T-cell (primary cell): ENCODE measurements at places on chromosomes 6 and 20.

DNA sequence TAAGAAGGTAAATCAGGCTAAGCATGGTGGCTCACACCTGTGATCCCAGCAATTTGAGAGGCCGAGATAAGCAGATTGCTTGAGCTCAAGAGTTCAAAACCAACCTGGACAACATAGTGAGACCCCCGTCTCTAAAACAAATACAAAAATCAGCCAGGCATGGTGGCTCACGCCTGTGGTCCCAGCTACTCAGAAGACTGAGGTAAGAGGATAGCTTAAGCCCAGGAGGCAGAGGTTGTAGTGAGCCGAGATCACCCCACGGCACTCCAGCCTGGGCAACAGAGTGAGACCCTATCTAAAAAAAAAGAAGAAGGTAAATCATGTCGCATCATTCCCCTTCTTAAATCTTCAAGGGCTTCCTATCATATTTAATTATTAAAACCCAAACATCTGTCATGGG is 39.0 kb upstream of the PRND start:
- DNase-seq: no peak

GRCh38 chr6:107941627-107942026 is 16.4 kb downstream of the SEC63 start:
- no peak for DNase-seq

- no peak for DNase-seq
Measured at GRCh38 chr6:118319416-118319815, 228.7 kb upstream of the PLN start.

DNA sequence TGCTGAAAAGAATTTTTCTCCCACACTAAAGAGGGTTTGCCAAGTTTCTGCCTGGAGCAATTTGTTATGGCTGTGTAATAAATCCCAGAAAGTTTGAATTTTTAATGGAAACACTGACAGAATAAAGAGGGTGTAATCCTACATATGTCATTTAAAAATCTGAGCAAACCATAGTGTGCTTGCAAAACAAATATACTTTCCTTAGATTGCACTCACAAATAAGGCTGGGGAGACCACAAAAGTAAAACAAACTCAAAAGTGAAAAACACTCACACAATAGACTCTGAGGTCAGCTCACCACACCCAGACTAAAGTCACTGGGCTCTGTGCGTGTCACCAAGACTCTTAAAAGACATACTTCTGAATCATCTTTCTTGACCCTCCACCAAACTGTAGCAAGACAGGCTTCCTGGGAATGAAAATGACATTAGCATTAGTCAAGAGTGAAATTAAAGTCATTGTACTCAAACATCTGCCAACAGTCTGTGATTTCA is 4.8 kb upstream of the ATXN1 start:
- DNase-seq: no peak

DNA sequence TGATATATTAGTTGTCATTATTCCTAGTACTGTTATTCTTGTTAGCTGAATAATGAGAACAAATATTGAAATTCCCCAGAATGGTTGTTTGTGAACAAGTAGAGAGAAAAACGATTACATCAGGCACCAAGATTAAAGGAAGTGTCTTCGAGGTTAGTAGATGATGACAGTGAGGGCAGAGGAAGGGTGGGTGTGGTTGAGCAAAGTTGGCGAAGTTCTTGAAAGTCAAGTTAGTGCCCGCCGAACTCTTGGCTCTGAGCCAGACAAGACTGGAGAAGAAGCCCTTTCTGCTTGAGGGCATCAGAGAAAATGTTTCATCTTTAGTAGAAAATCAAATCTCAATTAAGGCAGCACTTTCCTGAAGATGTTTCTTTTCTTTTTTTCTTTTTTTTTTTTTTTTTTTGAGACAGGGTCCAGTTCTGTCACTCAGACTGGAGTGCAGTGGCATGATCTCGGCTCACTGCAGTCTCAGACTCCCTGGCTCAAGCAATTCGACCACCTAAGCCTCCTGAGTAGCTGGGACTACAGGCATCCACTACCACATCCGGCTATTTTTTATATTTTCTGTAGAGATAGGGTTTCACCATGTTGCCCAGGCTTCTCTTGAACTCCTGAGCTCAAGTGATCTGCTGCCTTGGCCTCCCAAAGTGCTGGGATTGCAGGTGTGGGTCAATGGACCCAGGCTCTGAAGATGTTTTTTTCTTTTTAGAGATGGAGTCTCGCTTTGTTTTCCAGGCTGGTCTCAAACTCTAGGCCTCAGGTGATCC is 77.1 kb downstream of the SGK1 start:
- peak; percentile 92 for DNase-seq

DNA sequence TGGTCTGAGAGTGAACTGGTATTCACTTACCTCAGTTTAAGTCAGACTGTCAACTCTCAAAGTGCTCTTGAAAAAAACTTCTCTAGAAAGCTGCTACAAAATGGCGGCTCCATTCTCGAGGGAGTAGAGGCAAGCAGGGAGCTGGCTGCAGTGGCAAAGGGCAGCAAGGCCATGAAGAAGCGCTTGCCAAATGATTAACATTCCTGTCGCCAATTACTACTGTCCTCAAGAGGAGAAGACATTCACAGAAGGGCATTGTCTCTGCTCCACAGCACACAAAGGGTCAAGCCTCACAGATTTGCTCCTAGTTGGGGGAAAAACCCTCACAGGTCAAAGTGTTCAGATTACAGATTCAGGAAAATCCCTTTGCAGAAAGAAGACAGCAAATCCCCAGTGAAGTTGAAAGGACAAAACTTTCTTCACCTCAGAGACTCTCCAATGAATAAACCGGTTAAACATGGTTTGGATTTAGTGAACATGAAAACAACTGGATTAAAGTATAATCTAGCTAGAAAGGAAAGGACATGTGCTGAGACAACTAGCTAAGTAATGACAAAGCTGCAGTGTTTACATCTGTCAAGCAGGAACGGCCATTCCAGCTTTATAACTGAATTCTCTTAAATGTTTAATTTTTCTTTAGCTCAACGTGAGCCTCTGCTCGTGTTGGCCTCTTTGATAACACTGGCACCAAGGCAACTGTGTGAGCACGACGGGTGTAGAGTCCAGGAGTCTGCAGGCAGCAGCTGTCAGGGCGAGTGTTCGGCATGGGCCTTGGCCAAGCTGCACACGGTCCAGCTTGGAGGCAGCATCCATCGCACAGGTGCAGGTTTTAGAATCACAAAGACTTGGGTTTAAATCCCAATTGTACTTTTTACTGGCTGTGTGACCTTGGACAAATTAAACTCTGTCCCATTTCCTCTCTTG is 37.6 kb downstream of the NR2E1 start:
- DNase-seq: no peak

- DNase-seq: no peak
Measured at GRCh38 chr6:74287932-74288331, 591.9 kb downstream of the CD109 start.

- DNase-seq: no peak
Measured at GRCh38 chr6:62613928-62614327, 327.9 kb upstream of the KHDRBS2 start.

GRCh38 chr20:39318911-39319310 is 356.8 kb downstream of the DHX35 start:
- no peak for DNase-seq

- no peak for DNase-seq
Measured at GRCh38 chr6:67112120-67112519, 1405.1 kb upstream of the EYS start.

DNA sequence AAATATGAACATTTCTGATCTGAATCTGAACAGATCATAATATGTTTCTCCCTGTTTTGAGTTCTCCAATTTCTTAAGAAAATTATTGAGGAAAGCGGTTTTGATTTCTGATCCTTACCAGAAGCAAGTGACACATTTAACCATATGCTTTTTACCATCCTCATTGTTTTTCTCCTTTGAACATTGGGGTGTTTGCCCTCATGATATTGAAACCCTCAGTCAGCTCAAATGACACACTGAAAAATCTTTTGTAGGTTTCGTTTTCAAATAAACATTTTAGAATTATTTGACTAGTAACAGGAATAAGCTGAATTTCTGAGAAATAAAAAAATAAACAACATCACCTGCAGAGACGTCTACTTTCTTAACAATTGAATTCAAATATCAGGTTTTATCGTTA is 252.1 kb downstream of the DOK5 start:
- no peak for DNase-seq

- DNase-seq: no peak
Measured at GRCh38 chr20:5535125-5535756, 215.0 kb upstream of the SHLD1 start.

- DNase-seq: no peak
Measured at GRCh38 chr6:149913085-149913484, 9.8 kb downstream of the RAET1G start.

DNA sequence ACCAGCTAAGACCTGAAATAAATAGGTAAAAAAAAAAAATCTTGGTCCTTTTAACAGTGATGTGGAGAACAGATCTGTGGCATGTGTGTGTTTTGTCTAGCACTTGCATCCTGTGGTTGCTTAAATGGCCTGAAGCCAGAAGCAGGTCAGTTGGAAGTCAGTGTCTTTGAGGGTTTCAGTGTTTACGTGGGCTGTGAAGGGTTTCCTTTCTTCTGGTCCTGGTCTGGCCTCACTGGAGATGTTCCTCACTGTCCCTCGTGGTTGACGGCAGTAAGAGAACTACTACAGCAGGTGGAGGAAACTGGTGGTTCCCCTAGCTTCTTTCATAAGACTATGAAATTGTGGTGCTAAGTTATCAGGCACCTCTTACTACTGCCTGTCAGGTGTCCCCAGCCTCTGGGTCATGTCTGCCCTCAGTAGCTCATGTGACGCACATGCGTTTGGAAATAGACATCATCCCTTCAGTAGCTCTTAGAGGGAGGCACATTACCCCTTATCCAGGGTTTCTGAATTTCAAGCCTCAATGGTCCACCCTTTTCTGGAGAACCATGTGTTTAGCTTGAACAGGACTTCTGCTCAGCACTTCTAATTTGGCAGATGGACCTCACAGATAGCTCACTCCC is 59.4 kb upstream of the SCP2D1 start:
- DNase-seq: no peak

DNA sequence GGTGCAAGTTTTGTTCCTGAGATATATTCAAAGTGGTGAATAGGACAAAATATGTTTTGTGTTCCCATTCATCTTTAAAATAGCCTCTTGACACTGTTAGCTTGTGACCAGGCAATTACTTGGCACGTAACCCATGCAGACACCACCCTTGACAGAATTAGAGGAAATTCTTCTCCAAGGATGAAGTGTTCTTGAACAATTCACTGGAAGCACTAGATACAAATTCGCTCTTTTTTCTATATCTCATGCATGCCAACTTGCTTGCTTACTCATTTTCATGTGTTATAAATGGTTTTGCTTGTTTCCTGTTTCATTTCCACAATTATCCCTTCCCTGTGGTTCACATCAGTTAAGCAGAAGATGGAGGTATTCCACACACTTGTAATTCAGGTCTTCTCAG is 105.2 kb upstream of the MAN1A1 start:
- DNase-seq: no peak

DNA sequence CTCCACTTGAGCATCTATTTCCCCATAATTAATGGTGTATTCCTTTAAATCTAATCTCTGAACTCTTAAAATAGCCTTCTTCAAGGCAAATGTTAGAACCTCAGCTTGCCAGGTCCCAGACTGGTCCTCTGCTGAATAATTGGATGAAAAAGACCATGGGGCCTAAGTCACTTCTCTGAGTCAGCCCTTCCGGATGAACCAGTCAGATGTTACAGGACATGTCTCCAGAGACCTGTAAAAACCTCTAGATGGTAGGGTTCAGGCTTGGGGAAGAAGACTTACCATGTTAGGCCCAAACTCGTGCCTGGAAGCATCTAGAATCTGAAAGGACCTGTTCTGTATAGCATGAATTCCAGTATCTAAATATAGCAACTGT is 97.3 kb downstream of the CDKAL1 start:
- no peak for DNase-seq

DNA sequence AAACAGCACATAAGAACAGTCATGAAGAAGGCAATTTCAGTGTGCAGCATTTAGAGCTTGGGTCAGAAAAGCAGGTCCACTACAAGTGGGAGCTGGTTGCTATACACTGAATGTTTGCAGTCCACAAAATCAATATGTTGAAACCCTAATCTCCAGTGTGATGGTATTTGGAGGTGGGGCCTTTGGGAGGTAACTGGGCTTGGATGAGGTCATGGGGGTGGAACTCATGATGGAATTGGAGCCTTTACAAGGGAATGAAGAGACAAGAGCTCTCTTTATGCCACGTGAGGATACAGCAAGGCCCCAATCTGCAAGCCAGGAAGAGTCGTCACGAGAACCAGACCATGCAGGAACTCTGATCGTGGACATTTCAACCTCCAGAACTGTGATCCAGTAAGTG is 216.7 kb upstream of the SLC35B3 start:
- DNase-seq: no peak

DNA sequence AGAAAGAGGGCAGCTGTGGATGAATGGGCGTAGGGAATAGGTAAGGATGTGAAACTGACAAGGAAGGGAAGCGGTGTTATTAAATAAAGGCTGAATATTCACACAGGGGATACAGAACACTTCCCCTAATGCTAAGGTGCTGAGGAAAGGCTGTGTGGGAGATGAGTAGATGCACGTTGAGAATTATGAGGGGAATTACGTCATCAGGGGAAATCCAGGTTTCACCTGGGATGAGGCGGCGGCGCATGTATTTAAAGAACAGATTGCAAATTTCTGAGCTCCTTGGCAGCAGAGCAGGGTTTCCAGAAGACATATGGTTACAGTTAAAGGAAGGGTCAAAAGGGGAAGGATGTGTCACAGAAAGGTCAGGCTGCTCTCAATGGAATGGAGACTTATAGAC is 28.7 kb upstream of the EDN1 start:
- DNase-seq: no peak

DNA sequence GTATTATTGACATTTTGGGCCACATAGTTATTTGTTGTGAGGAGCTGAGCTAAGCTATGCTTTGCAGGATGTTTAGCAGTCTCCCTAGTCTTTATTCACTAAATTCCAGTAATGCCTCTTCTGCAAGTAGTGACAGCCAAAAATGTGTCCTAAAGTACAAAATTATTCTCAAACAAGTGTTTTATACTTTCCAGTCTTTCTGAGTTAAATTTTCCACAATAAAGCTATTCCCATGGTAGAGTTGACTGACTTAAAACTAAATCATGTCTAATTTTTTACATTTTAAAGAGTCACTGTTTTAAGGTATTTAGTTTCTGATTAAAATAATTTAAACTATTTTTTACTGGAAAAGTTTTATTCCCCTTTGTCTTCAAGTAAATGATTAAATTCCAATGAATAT is 717.8 kb upstream of the HS3ST5 start:
- DNase-seq: no peak

GRCh38 chr20:48530957-48531356 is 296.8 kb downstream of the PREX1 start:
- no peak for DNase-seq

- no peak for DNase-seq
Measured at GRCh38 chr6:1162367-1163275, 149.3 kb upstream of the FOXQ1 start.
